ENCODE measurements at places on chromosomes 5 and 9. TPM values are rescaled to one million over a fixed set of nuclear protein-coding genes. Genes with fewer than 3 reads are reported as not detected.

CDHR2 gene
- total RNA-seq: not detected

KCNV2 gene
- total RNA-seq: not detected

KIF4B gene
- not detected for total RNA-seq

MOB3B gene
- under 0.01 TPM for total RNA-seq

SPATA31E1 gene
- not detected for total RNA-seq

KCNN2 gene
- not detected for total RNA-seq

RNF183 gene
- total RNA-seq: not detected

FOXD4 gene
- not detected for total RNA-seq

TRAF1 gene
- 3.4 TPM for total RNA-seq

CCDC183 gene
- total RNA-seq: not detected

ZNF618 gene
- total RNA-seq: 2.7 TPM

DAB2IP gene
- 3.1 TPM for total RNA-seq

DMRT3 gene
- total RNA-seq: not detected

GAS1 gene
- 0.60 TPM for total RNA-seq

SARDH gene
- total RNA-seq: 1.9 TPM

All from RPMI7951 (cell line).